D721Med (cell line): ENCODE measurements at places on chromosomes 2 and 18.
A peak's percentile ranks its signal among the peaks of the same experiment; 100 is the strongest.

GRCh38 chr18:53551868-53552426 lies 672.5 kb downstream of the MBD2 start:
- no peak for DNase-seq

- no peak for DNase-seq
Observed at GRCh38 chr18:36650906-36651305, 177.9 kb downstream of the TPGS2 start.

GRCh38 chr2:216666461-216667233 lies 28.7 kb downstream of the IGFBP5 start:
- DNase-seq, result peak; percentile 69

DNA sequence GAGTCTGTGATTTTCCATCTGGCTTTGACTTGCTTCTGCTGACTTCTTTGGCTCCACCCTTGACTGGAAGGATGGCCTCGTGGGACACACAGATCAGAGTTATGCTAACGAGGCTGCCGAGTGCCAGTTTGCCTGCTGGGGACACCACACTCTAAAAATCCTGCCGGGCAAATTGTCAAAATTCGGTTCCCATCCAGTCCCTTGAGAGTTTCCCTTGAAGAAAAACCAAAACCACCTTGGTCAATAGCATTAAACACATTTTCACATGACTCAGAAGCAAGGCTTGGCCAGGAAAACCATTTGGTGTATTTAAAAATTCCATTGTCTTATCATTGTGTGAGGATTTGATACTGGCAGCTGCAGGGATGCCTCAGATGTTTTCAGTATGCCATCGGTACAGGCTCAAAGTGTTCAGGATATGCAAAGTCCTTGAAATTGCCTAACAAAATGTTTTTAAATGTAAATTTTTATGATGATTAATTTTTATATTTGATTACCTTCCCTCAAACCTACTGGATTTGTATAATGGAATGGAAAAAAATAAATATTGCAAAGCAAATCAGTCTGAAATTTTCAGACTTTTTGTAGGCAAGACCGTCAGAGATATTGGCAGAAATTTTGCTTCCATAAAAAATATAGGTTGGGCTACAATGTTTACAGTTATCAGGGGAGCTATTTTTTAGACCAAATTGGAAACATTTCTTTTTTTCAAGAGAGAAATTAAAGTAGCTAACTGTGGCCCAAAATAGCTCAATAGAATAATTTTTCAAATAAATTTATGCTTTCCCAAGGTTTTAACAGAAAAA lies 41.6 kb downstream of the KCNE4 start:
- DNase-seq, result no peak

DNA sequence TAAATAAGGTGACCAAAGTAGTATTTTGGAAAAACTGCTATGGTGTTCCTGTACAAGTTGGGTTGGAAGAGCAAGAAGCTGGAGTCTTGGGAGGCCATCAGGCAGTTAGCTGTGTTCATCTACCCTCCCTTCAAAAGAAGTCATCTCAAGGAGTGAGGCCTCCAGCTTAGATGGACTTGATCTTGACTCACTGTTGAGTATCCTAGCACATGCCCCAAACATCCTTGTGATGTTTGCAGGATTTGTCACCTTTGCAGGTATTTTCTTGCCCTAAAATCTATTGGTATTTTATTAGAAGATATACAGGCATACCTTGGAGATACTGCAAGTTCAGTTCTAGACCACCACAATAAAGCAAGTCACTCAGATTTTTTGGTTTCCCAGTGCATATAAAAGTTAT lies 30.2 kb downstream of the RNMT start:
- no peak for DNase-seq

DNA sequence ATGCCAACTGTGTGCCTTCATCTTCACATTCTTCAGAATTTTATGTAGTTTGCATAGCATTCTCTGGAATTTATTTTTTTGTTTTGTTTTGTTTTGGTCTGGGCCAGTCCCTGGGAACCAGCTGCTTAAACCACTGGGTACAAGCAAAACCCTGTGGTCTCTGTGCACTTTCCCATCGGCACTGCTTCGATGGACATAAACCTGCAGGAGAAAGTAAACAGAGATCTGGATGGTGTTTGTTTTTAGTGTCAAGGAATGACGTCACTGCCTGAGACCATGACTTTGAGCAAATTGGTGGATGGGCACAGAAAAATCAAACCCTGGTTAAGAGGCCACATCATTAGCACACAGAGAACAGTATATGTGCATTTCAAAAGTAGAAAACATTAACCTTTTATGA lies 64.7 kb upstream of the RASGRP3 start:
- no peak for DNase-seq

- DNase-seq, result no peak
Observed at GRCh38 chr18:79690586-79691482, 11.2 kb downstream of the CTDP1 start.
